Fibroblast of villous mesenchyme (primary cell): ENCODE measurements at places on chromosomes 3 and 15.

- no peak for DNase-seq
These were observed 217.7 kb downstream of the CDIN1 start for GRCh38 chr15:36797128-36797527.

DNA sequence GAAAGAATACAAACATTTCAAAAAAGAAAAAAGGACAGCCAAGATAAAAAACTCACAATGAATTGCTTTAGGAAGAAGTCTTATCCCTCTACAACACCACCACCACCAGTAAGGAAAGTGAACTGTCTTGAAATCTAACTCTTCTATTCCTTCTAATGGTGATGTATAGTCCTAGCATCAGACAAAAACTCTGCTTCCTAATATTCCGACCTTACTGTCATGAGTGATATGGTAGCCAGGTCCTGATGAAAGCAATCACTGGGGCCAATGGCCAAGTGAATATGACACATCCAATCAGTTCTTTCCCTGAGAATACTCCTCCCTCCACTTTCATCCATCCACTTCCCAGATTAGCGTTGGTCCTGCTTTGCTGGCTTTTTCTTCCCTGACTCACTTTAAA is 14.8 kb downstream of the GK5 start:
- peak; percentile 27 for DNase-seq

GRCh38 chr3:151483488-151483887 is 22.6 kb upstream of the IGSF10 start:
- no peak for DNase-seq

DNA sequence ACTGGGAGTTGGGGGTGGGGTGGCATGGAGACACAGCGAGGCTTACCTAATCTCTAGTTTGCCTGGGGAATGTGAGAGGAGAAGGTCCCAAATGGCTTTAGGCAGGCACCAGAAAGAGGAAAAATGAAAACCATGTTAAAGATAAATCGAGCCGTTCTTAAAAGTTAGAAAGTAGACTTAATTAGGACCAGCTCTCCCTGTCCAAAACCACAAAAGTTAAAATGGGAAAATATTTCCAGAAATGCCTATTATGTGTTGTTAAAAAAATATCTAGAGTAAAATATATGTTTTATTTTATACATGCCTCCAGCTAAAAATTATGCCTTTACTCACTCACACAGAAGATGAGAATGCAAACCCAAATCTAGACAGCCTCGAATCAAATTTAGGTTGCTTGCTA is 50.1 kb downstream of the LRTM1 start:
- no peak for DNase-seq

- no peak for DNase-seq
These were observed 50.5 kb downstream of the POMGNT2 start for GRCh38 chr3:43055393-43055792.

GRCh38 chr15:78033864-78034263 is 43.6 kb downstream of the TBC1D2B start:
- peak; percentile 34 for DNase-seq

- DNase-seq = no peak
These were observed 101.8 kb downstream of the ST8SIA2 start for GRCh38 chr15:92495446-92495845.

GRCh38 chr3:172666181-172666872 is 44.5 kb downstream of the NCEH1 start:
- DNase-seq = no peak

DNA sequence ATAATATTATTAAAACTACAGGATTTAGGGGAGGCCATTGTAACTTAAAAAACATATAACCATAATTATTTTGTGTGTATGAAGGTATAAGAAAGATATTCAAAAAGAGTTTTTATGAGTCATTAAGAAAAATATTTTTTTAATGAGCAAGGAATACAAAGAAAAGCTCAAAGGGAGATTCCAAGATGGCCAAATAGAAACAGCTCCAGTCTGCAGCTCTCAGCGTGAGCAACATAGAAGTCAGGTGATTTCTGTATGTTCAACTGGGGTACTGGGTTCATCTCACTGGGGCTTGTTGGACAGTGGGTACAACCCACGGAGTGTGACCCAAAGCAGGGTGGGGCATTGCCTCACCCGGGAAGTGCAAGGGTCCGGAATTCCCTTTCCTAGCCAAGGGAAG is 336.1 kb downstream of the TBL1XR1 start:
- no peak for DNase-seq

DNA sequence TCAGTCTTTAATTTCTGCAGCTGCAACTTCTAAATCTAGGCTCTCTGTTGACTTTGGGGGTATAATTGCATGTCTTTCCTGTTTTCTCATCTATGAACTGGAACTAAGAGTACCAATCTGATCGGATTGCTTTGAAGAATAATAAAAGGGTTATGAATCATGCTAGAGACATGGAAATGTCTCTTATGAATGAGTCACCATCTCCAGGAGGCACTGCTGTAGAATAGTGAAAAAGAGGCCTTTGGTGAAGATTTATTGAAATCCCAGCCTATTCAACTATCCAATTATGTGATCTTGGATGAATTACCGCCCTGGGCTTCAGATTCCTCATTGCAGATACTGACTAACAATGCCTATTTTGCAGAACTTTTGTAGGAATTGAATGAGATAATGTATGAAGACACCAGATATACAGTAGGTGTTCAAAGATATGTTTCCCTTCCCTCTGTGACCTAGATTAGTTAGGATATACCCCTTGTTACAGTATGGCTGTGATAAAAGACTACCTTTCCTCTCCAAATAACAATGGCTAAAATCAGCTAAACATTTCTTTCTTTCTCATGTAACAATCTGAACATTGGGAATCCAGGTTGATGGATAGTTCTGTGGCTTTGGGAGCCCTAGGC is 11.5 kb upstream of the CMTM8 start:
- no peak for DNase-seq

- no peak for DNase-seq
These were observed 742 bp downstream of the TNK2 start for GRCh38 chr3:195907684-195907933.

DNA sequence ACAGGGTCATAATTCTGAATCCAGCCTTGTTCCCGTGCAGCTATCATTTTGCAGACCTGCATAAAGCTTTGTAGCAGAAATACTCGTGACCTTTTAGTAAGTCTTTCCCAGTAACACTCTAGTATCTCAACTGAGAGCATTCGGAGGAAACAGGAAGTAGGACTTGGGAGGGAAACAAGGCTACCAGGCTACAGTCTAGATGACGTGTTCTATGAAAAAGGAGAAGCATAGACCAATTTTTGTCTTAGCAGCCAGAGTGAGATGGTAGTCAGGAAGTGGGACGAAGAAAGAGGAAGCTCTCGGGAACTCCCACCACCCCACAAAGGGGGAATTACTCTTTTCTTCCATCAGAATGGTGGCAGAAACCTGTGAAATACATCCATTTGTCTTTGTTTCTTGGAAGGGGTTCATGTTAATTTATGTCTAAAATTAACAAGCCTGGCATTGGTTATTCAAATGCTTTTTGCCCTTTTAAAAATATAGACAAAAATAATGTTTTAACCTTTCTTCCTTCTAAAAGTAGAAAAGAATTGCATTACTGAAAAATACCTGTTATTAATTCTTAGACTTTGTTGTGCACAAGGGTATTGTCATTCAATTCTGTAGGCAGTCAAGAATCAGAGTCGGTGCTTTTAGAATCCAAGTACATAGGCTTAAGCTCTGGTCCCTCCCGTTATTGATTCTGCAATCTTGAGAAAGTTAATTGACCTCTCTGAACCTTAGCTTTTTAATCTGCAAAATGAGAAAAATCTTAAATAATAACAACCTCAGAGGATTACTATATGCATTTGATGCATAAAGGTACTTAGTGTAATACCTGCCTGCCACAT is 1.6 kb upstream of the SUCNR1 start:
- peak; percentile 48 for DNase-seq

GRCh38 chr3:127002195-127003174 is 19.6 kb downstream of the PLXNA1 start:
- DNase-seq = peak; percentile 94

- DNase-seq = peak; percentile 92
These were observed 46.8 kb upstream of the VILL start for GRCh38 chr3:37943631-37944314.

DNA sequence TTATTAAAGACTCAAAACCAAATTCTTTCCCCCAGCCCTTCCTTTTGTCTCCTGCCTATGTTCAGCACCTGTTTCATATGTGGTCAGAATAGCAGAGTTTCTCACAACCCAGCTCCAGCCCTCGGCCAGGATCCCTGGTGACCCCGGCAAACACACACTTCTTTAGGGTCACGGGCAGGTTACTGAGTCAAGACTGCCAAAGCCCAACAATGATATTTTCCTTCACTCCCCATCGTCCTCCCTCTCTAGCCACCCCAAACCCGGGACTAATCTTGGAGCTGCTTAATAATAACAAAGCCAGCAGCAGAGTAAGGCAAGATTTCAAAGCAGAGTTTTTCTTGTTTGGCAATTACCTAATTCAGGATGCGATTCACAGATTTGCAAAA is 25.5 kb downstream of the RARB start:
- no peak for DNase-seq
